Left lung (tissue), 14 donors: ENCODE measurements at places on chromosomes 3 and 15.

GRCh38 chr3:15860014-15860934 lies 62.5 kb upstream of the ANKRD28 start:
- H3K36me3 ChIP-seq, result no peaks in the 10 kb centered on the region
- H3K27ac ChIP-seq, result no peak overlapping the region
- H3K27me3 ChIP-seq, result peaks cover 9% of the 10 kb centered on the region
- DNase-seq, result peak; percentile 22

DNA sequence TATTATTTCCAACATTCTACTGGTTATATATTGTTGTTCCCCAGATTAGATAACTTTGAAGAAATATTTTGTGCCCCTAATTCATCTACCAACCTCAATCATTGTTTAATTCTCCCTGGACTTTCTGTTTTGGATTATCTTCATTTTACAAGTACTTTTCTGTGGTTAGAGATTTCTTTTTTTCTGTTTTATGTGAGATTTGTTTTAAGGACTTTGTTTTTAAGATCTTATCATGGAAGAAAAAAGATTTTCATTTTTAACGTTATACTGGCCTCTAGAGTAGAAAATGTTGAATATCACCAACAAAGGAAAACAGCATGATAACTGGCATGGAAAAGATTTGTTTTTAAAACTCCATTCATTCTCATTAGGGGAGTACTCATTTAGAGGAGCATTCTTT lies 210.9 kb upstream of the KCNMB2 start:
- H3K4me1 ChIP-seq, result no peaks in the 10 kb centered on the region
- H3K27ac ChIP-seq, result no peak overlapping the region
- H3K27me3 ChIP-seq, result no peaks in the 10 kb centered on the region
- no peaks in the 10 kb centered on the region for H3K36me3 ChIP-seq
- no peak overlapping the region for H3K4me3 ChIP-seq
- DNase-seq, result no peak

GRCh38 chr3:159848348-159849118 lies 140.1 kb upstream of the IL12A start:
- no peak for DNase-seq
- no peak overlapping the region for H3K27ac ChIP-seq
- no peak overlapping the region for H3K4me3 ChIP-seq
- H3K4me1 ChIP-seq, result peaks cover 42% of the 10 kb centered on the region
- H3K27me3 ChIP-seq, result no peaks in the 10 kb centered on the region

DNA sequence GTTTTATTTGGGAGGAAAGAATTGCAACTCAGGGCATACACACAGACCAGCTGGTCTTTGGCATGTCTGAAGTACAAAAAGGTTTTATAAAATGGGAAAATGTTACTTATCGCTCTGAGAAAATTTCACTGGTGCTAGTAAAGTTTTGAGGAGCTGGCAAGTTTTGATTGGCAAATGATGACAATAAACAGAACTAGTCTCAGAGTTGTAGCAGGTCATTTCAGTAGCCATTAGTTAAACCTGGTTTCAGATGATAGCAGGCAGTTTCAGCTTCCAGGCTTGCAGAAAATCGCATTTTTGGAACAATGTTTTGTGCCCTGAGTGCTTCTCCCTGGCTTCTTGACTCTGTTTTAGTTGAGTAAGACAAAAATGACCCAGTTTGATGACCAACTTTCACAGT lies 10.7 kb downstream of the B2M start:
- no peaks in the 10 kb centered on the region for H3K27me3 ChIP-seq
- H3K4me3 ChIP-seq, result no peak overlapping the region
- no peak for DNase-seq
- peaks cover 13% of the 10 kb centered on the region for H3K4me1 ChIP-seq

- H3K4me3 ChIP-seq, result no peak overlapping the region
- H3K27me3 ChIP-seq, result no peaks in the 10 kb centered on the region
- DNase-seq, result no peak
These were observed 429.2 kb downstream of the CADM2 start for GRCh38 chr3:85387913-85388505.

DNA sequence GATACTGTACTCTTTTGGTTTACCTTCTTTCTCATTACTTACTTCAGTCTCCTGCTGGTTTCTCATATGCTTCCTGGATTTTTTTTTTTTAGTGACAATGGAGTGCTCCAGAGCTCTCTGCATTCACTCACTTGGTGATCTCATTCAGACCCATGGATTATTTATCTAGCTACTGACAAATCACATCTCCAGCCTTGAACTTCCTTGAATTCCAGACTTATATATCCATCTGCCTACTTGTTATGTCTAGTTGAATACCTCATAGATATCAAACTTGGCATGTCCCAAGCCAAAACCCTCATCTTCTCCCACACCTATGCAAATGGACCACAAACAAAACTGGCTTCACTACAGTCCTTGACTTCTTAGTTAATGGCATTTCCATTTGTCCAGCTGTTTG lies 234.7 kb upstream of the ZPLD1 start:
- H3K27me3 ChIP-seq, result no peaks in the 10 kb centered on the region
- no peaks in the 10 kb centered on the region for H3K36me3 ChIP-seq
- no peaks in the 10 kb centered on the region for H3K4me1 ChIP-seq
- H3K4me3 ChIP-seq, result no peak overlapping the region
